ENCODE measurements at places on chromosomes 6 and 20. TPM values are rescaled to one million over a fixed set of nuclear protein-coding genes. Genes with fewer than 3 reads are reported as not detected.

MLIP gene
- total RNA-seq = not detected

ENTPD6 gene
- total RNA-seq = 58.7 TPM

KCNK16 gene
- not detected for total RNA-seq

RIPOR2 gene
- total RNA-seq = 67.0 TPM

CTSZ gene
- 51.6 TPM for total RNA-seq

SGK2 gene
- total RNA-seq = 1.4 TPM

NTSR1 gene
- not detected for total RNA-seq

C6orf132 gene
- total RNA-seq = 0.65 TPM

ARMH2 gene
- not detected for total RNA-seq

AVP gene
- total RNA-seq = not detected

MATN4 gene
- 3.5 TPM for total RNA-seq

LY6G6F gene
- not detected for total RNA-seq

TCP11 gene
- total RNA-seq = not detected

SLC2A10 gene
- total RNA-seq = not detected

ATP6V1G2 gene
- total RNA-seq = 4.1 TPM

DHX35 gene
- 14.2 TPM for total RNA-seq

PLCB4 gene
- total RNA-seq = not detected

MMP24 gene
- total RNA-seq = not detected

MUC22 gene
- not detected for total RNA-seq

SYNDIG1 gene
- total RNA-seq = not detected

LST1 gene
- 24.6 TPM for total RNA-seq

ARFGEF3 gene
- total RNA-seq = 0.76 TPM

ADGB gene
- total RNA-seq = not detected

STX11 gene
- total RNA-seq = 34.0 TPM

EPM2A gene
- total RNA-seq = 11.6 TPM

TAGAP gene
- total RNA-seq = 34.6 TPM

SLPI gene
- total RNA-seq = not detected
